Naive B cell (primary cell): ENCODE measurements at places on chromosomes 6 and 20. TPM values are rescaled to one million over a fixed set of nuclear protein-coding genes. Genes with fewer than 3 reads are reported as not detected.

DNA sequence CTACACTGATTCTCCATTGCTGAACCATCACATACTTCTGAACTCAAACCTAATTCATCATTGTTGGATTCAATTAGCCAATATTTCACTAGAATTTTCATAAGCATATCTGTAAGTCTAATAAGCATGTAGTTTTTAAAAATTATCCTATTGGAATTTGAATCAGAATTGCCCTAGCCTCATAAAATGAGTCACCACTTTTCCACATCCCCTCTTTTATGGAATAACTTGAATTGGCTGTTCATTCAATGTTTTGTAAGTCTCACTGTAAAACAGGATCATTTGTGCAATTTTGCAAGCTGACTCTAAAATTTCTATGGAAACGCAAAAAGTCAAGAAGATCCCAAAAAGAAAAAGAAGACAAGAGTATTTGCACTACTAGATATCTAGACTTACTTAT is 141.0 kb downstream of the HACE1 start:
- DNase-seq: no peak

- DNase-seq: no peak
Observed at GRCh38 chr6:151005896-151006632, 140.6 kb downstream of the MTHFD1L start.

DNA sequence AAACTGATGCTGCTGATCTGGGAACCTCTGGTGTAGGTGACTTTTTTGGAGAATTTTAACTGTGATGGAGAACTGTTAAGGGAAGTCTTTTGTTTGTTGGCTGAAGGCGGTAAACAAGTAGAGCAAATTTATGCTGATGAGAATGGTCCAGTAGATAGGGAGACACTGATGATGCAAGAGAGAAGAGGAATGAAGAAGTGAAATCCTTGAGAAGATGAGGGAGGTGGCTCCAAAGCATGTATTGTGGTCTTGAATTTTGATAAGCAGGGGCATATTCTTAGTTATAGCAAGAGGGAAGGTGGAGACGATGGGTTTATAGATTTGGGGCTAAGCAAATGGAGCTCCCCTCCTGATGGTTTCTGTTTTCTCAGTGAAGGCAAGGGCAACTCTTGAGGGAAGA is 22.0 kb downstream of the MAPK14 start:
- DNase-seq: no peak

- DNase-seq: no peak
Observed at GRCh38 chr6:89582669-89583325, 55.8 kb downstream of the LYRM2 start.

GRCh38 chr20:35288325-35289060 is 3.7 kb downstream of the FAM83C start:
- DNase-seq: no peak

GRCh38 chr6:23269436-23269835 is 700.1 kb downstream of the HDGFL1 start:
- no peak for DNase-seq

DNA sequence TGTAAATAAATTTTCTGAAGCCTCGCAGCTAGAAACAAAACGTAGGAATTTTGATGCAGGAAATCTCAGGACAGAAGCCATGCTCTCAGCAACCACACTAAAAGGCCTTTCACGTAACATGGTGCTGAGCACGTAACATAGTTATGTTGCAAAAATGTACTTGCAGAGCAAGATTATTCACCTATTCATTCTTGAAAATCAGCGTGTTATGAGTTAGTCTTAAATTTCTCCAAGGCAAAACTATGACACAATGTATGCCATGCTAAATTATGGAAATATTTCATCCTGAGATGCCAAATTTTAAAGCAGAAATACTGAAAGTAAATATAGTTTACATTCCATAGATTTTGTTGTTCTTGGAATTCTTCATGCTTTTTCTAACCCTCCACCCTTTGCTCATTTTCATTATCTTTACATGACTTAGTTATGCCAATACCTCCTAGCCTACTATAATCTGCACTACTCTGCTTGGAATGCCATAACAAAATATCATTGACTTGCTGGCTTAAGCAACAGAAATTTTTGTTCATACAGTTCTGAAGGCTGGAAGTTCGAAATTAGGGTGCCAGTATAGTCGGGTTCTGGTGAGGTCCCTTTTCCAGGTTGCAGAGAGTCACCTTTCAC is 179.8 kb upstream of the BMP5 start:
- no peak for DNase-seq

DNA sequence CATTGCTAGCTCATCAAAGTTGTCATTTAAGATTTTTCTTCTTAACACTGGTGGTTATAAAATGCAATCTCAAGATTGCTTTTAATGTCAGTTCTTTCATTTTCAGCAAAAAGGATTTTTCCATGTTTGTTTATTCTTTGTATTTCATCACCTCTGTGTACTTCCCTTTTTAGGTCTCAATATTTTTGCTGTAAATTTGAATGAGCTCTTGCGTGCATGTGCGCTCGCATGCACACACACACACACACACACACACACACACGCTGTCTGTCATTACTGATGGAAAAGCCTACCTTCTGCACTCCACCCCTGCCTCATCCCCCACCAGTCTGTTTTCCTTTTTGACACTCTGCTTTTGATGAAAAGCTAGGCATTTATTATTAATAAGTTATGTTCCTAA is 85.3 kb upstream of the FYN start:
- no peak for DNase-seq

GRCh38 chr6:10389739-10390494 is 25.0 kb downstream of the TFAP2A start:
- DNase-seq: no peak

DNA sequence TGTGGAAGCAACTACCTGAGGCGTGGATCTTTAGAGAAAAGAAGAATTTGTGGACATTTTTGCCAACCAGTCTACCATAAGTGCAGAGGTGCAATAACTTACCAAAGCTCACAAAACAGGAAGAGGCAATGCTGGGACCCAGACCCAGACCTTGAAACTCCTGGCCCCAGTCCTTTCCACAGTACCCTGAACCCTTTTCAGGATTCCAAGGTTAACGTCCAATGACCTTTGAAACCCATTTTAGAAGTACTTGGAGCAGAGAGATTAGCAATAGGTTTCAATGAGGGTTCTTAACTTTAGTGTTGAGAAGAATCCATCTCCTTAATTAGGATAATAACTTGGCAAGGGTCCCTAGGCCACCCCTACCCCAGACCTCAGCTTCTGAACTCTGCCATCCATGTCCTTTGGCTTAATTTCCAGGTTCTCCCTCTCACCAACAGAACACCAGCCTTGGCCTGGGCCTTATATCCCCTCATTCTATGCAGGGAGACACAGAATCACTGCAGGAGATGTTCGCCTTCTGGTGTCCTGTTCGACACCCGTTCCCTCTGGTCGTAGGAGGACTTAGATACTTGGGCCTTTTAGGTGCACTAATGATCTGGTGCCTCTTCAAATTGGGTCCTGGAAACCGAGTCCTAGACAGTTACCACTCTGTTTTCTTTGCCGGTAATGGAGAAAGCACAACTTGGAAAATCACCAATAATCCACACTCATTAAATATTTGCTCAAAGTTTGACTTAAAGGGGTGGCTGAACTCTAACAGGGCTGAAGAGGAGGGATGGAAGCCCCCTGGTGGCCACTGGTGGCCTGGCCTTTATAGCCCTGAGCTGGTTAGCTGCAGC is 40.6 kb downstream of the ISM1 start:
- no peak for DNase-seq

GRCh38 chr6:116513224-116513875 is 1.9 kb downstream of the CALHM5 start:
- DNase-seq: no peak

The ENPP5 gene
- 0.57 TPM for polyA plus RNA-seq

The GATA5 gene
- polyA plus RNA-seq: not detected

The TPD52L1 gene
- polyA plus RNA-seq: not detected

The SUMO4 gene
- 1.1 TPM for polyA plus RNA-seq

The SLC17A9 gene
- 4.1 TPM for polyA plus RNA-seq
